Temporal lobe (tissue), 4 donors: ENCODE measurements at places on chromosomes 3 and 15. TPM values are rescaled to one million over a fixed set of nuclear protein-coding genes. Genes with fewer than 3 reads are reported as not detected.

The MITF gene
- total RNA-seq, result 0.98 TPM

The SOX14 gene
- not detected for total RNA-seq

The ALCAM gene
- 88.5 TPM for total RNA-seq

The RAD54L2 gene
- 22.6 TPM for total RNA-seq

The GOLGA8S gene
- total RNA-seq, result under 0.01 TPM

The KCNMB2 gene
- total RNA-seq, result 9.8 TPM

The CTXND1 gene
- total RNA-seq, result 0.74 TPM

The CHRNA3 gene
- total RNA-seq, result under 0.01 TPM

The CACNA1D gene
- total RNA-seq, result 20.9 TPM

The IQCF5 gene
- not detected for total RNA-seq

The SEMA6D gene
- total RNA-seq, result 49.4 TPM

The KIF15 gene
- total RNA-seq, result 6.4 TPM

The ZIC1 gene
- 12.3 TPM for total RNA-seq

The TMEM40 gene
- not detected for total RNA-seq

The DNAJA4 gene
- 23.1 TPM for total RNA-seq

The ACAA1 gene
- 22.1 TPM for total RNA-seq

The AMOTL2 gene
- 46.5 TPM for total RNA-seq

The NR1D2 gene
- 30.0 TPM for total RNA-seq

The DENND4A gene
- total RNA-seq, result 60.7 TPM

The ITIH1 gene
- not detected for total RNA-seq

The ACKR2 gene
- 0.74 TPM for total RNA-seq

The TM4SF1 gene
- 13.5 TPM for total RNA-seq

The IL5RA gene
- 0.49 TPM for total RNA-seq

The ADAMTS7 gene
- total RNA-seq, result 10.6 TPM
